NCI-H82 (cell line): ENCODE measurements at places on chromosomes 4 and X.

- DNase-seq, result no peak
Measured at GRCh38 chrX:29617725-29618124, 597.6 kb upstream of the MAGEB2 start.

- DNase-seq, result no peak
Measured at GRCh38 chrX:119762718-119763117, 4.3 kb downstream of the SOWAHD start.

- no peak for DNase-seq
Measured at GRCh38 chr4:4462970-4463369, 76.1 kb downstream of the NSG1 start.

DNA sequence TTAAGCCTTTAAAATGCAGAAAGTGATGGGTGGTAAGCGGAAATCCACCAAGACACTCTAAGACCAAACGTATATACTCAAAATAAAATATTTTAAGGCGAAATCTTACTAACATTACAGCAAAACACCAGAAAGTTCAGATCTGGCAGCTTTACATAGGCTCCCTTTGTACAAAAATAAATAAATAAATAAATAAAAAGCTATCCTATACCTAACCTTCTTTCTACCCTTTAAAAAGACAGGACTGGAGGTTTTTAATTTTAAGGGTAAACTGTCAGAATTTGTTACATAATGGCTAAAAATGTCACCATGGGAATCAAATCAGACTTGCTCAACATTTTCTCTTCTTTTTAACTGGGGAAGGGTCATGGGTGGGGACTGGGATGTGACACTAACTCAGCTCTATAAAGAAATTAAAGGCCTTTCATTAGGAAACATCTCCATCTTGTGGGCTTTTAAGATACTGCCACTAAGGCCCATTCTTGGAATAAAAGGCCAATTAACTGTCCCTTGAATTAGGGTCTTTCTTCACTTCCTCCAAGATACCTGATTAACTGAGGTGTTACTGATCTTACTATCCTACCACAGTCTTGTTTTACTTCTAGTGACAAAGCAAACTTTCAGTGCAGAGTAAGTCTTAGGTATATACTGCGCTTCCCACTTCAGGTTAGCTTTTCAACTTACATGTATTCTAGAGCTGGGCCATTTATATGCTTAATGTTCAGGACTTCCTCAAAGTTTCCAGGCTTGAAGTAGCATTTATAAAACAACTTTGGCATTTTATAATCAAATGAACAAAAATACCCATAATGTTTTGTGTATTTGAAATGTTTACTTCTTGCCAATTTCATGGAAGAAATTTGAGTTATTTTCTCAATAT, 13.3 kb downstream of the HNRNPD start:
- peak; percentile 62 for DNase-seq

GRCh38 chr4:106315476-106315967, 487 bp downstream of the TBCK start:
- DNase-seq, result no peak

- no peak for DNase-seq
Measured at GRCh38 chr4:123343400-123344041, 53.1 kb upstream of the SPRY1 start.

GRCh38 chrX:121975671-121976070, 928.3 kb downstream of the GLUD2 start:
- DNase-seq, result no peak

- no peak for DNase-seq
Measured at GRCh38 chr4:16659079-16659478, 239.4 kb downstream of the LDB2 start.

- no peak for DNase-seq
Measured at GRCh38 chr4:152143806-152144205, 383.0 kb upstream of the GATB start.

DNA sequence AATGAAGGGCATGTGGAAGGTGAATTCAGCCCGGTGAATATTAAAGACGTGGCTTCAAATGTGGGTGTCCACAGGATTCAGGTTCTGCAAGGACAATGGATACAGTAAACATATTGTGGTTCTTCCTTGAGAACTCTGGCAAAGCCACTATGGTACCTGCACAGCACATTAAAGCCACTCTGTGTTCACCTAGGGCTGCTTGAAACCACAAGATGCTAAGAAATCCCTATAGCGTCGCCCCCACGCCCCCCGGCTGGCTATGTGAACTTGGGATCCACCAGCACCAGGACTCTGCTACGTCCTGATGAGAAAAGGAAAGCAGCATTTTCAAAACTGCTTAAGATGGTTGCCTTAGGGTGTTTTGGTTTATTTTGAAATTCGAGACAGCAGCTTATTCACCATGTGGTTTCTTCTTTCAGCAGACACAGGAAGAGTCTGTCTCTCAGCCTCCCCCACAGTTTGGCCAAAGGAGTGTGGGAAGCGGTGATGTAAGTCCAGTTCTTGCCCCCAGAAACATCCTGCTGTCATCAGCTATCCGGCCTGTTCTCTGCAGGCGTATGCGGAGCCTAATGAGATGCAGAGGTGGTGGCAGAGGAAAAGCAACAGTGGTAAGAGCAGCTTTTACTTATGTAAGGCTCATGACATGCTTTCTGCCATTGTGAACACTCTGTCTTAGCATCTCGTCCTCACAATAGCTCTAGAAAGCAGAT, 111.5 kb downstream of the AFAP1 start:
- DNase-seq, result no peak

- DNase-seq, result no peak
Measured at GRCh38 chr4:36010397-36010929, 233.9 kb downstream of the ARAP2 start.

- peak; percentile 63 for DNase-seq
Measured at GRCh38 chr4:155400893-155401292, 24.1 kb upstream of the MAP9 start.
